Sigmoid colon (tissue), 7 donors: ENCODE measurements at places on chromosomes 2 and 18. TPM values are rescaled to one million over a fixed set of nuclear protein-coding genes. Genes with fewer than 3 reads are reported as not detected.

The HAUS1 gene
- polyA plus RNA-seq, result 26.8 TPM

The ACTG2 gene
- polyA plus RNA-seq, result 16.9 TPM

The SERPINB13 gene
- 0.01 TPM for polyA plus RNA-seq

The CAPN14 gene
- polyA plus RNA-seq, result not detected

The KCNS3 gene
- polyA plus RNA-seq, result 13.9 TPM

The DHRS9 gene
- polyA plus RNA-seq, result 150 TPM

The CYBRD1 gene
- polyA plus RNA-seq, result 42.6 TPM

GRCh38 chr2:119256582-119256921 lies 32.9 kb downstream of the STEAP3 start:
- no peak overlapping the region for H3K4me3 ChIP-seq
- no peaks in the 10 kb centered on the region for H3K36me3 ChIP-seq
- no peaks in the 10 kb centered on the region for H3K27me3 ChIP-seq
- DNase-seq, result no peak

- no peak for DNase-seq
- H3K4me1 ChIP-seq, result no peaks in the 10 kb centered on the region
- no peaks in the 10 kb centered on the region for H3K27me3 ChIP-seq
- no peak overlapping the region for H3K27ac ChIP-seq
These were observed 51.5 kb downstream of the HAUS1 start for GRCh38 chr18:46155641-46156051.

GRCh38 chr2:113341191-113341869 lies 62.6 kb upstream of the PAX8 start:
- no peak for DNase-seq
- H3K36me3 ChIP-seq, result no peaks in the 10 kb centered on the region
- no peaks in the 10 kb centered on the region for H3K4me1 ChIP-seq
- H3K4me3 ChIP-seq, result no peak overlapping the region
- H3K27me3 ChIP-seq, result no peaks in the 10 kb centered on the region
- no peak overlapping the region for H3K27ac ChIP-seq

DNA sequence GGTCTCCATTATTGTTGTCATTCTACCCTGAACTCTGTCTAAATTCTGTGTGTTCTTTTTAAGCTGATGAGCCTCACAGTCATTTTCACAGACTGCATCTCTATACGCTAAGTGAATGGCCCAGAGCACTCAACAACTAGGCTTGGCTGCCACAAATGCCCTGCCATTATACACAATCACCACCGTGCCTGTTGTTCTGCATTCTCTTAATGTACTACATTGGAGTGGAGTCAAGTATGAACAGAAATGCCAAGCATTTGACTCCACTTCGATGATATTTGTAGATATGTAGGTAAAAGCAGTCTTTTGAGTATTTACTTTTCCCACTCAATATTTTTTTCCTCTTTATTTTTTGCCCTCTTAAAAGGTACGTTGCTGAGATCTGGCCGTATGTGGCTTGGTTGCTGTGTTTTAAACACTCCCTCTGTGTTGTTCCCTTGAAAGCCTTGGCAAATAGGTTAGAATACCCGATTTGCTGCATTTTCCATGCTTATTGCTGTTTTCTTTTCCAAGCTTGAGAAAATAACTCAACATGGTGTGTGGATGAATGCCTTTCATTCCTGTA lies 36.2 kb upstream of the TMEFF2 start:
- H3K27ac ChIP-seq, result no peak overlapping the region
- no peak for DNase-seq
- H3K4me3 ChIP-seq, result no peak overlapping the region

- no peak overlapping the region for H3K27ac ChIP-seq
- no peak for DNase-seq
- no peaks in the 10 kb centered on the region for H3K36me3 ChIP-seq
These were observed 622.6 kb downstream of the EPHA4 start for GRCh38 chr2:220949466-220949865.

DNA sequence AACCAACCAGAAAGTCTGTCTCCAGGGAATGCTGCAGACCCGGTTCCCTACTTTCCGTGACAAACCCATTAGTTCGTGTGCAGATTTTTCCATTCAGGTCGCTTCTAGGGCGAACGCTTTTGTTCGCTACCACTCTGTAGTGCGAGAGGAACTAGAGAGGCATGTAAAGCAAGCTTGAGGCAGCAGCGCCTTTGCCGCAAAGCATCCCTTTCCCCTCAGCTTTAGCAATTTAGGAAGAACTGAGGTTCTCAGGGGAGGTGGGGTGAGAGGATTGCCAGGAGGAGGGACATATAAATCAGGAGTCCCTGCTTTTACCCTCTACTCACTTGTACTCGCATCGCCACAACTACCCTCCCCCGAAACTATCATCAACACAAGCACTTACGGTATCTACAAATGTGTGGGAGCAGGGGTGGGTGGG lies 748 bp upstream of the ZNF804A start:
- H3K4me1 ChIP-seq, result peaks cover 6% of the 10 kb centered on the region
- H3K27me3 ChIP-seq, result peaks cover 30% of the 10 kb centered on the region
- DNase-seq, result no peak
- no peaks in the 10 kb centered on the region for H3K36me3 ChIP-seq

DNA sequence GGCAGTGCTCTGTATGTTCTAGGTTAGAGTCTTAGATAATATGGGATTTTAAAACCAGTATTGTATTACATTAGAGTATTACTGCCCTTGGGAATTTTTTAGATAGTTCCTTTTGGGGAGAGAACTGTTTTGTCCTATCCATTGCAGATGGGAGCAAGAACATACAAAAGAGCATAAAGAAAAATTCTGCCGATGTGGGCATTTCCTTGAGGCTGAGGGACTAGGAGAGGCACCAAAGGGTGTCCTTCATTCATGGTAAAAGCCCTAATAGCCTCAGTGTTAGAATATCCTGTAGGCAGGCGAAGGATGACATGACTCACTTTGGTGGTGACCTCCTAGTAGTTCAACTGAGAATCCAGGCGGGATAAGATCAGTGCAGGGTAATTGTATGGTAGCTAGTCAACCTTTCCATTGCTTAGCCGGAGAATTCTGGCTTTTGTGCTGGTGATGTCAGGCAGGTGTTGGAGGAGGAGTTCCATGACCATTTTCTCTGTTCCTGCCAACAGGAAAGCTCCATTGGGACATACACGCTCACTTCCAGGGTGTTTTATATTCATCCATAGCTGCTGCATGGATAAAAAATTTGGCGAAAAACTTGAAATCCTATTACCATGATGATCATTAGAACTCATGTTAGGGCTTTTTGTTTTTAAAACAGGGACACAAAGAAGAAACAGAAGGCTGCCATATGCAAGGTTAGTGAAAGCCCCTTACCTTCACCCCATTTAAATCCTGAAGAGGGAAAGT lies 28.1 kb downstream of the EPAS1 start:
- H3K4me1 ChIP-seq, result peaks cover 34% of the 10 kb centered on the region
- no peak for DNase-seq
- H3K36me3 ChIP-seq, result no peaks in the 10 kb centered on the region
- H3K27me3 ChIP-seq, result no peaks in the 10 kb centered on the region

- DNase-seq, result no peak
- no peak overlapping the region for H3K27ac ChIP-seq
- no peaks in the 10 kb centered on the region for H3K36me3 ChIP-seq
- H3K4me3 ChIP-seq, result no peak overlapping the region
- H3K4me1 ChIP-seq, result peaks cover 10% of the 10 kb centered on the region
- peaks cover 76% of the 10 kb centered on the region for H3K27me3 ChIP-seq
These were observed 3.0 kb downstream of the ACOXL start for GRCh38 chr2:110735366-110735765.

GRCh38 chr2:99611034-99611433 lies 121.2 kb upstream of the REV1 start:
- no peaks in the 10 kb centered on the region for H3K36me3 ChIP-seq
- no peak for DNase-seq
- peaks cover 17% of the 10 kb centered on the region for H3K4me1 ChIP-seq
- no peak overlapping the region for H3K4me3 ChIP-seq

GRCh38 chr2:234290671-234291070 lies 206.2 kb downstream of the ARL4C start:
- H3K27ac ChIP-seq, result no peak overlapping the region
- no peaks in the 10 kb centered on the region for H3K4me1 ChIP-seq
- no peak overlapping the region for H3K4me3 ChIP-seq
- H3K36me3 ChIP-seq, result no peaks in the 10 kb centered on the region
- peak; percentile 72 for DNase-seq
- no peaks in the 10 kb centered on the region for H3K27me3 ChIP-seq

GRCh38 chr2:41836948-41837347 lies 210.9 kb upstream of the PKDCC start:
- peaks cover 11% of the 10 kb centered on the region for H3K4me1 ChIP-seq
- H3K4me3 ChIP-seq, result no peak overlapping the region
- no peaks in the 10 kb centered on the region for H3K27me3 ChIP-seq

- H3K27me3 ChIP-seq, result no peaks in the 10 kb centered on the region
- H3K4me3 ChIP-seq, result no peak overlapping the region
- no peak for DNase-seq
- H3K27ac ChIP-seq, result peak overlapping the region; percentile 92
- H3K36me3 ChIP-seq, result peaks cover 2% of the 10 kb centered on the region
These were observed 89.5 kb downstream of the COL6A3 start for GRCh38 chr2:237324405-237324831.

DNA sequence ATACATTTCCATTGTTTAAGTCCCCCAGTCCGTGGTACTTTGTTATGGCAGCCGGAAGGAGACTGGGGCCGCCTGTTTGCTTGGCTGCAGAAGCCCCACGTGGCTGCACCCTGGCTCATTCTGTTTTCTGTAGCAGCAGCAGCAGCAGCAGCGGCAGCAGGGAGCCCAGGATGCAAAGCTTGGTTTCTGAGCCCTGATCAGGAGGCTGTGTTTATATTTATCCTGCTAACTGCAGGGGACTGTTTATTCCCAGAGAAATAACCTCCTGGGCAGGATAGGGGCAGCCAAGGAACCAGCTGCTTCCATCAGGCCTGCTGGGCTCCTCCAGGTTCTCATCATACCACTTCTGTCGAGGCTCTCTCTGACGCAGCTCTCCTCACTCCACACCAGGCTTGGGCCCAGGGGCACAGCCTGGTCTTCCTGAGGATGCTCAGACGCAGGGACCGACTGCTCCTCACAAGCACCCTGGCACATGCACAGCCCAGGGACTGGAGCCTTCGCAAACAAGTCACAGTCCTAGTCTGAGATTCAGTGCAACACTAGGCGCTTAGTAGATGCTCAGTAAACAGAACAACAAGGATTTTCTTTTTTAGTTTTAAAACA lies 139.0 kb downstream of the MSH2 start:
- H3K27ac ChIP-seq, result no peak overlapping the region
- DNase-seq, result peak; percentile 41
- no peaks in the 10 kb centered on the region for H3K4me1 ChIP-seq
- H3K27me3 ChIP-seq, result no peaks in the 10 kb centered on the region

GRCh38 chr2:131004446-131005209 lies 88.6 kb downstream of the FAM168B start:
- no peak overlapping the region for H3K27ac ChIP-seq
- no peak overlapping the region for H3K4me3 ChIP-seq
- no peaks in the 10 kb centered on the region for H3K4me1 ChIP-seq
- DNase-seq, result no peak
- H3K27me3 ChIP-seq, result no peaks in the 10 kb centered on the region

- peak overlapping the region; percentile 5 for H3K27ac ChIP-seq
- DNase-seq, result peak; percentile 83
- no peaks in the 10 kb centered on the region for H3K4me1 ChIP-seq
- no peaks in the 10 kb centered on the region for H3K36me3 ChIP-seq
- H3K4me3 ChIP-seq, result no peak overlapping the region
These were observed 32.6 kb upstream of the E2F6 start for GRCh38 chr2:11498543-11499034.

- peaks cover 17% of the 10 kb centered on the region for H3K4me1 ChIP-seq
- H3K36me3 ChIP-seq, result no peaks in the 10 kb centered on the region
- H3K27ac ChIP-seq, result no peak overlapping the region
These were observed 8.7 kb downstream of the CYP26B1 start for GRCh38 chr2:72138921-72139381.

DNA sequence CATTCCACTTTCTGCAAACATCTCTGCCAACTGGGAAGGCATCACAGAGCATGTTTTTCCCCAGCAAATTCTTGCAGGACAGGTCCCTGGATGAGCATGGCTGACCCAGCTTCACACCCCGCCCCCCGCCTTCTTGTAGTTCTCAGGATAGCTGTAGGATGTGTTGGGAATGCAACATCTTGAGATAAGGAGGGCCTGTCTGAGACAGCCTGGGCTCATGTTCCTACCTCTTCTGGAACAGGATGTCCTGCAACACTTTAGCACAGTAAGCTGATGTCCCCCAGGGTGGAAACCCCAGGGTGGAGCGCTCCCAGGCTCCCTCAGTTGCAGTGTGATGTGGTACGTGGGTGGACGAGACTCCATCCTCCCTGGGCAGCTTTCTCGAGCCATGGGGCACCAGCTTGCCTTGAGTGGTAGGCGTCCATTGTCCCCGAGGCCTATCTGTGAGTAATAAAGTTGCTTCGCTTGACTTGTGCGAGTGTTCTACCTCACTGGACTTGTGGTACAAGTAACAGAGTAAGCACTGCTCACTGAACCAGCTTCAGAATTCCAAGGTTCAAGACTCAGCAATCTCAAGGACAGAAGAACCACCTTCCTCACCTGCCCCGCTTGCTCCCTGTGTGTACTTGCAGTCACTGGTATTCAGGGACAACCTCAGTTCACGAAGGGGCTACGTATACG lies 48.6 kb downstream of the EMX1 start:
- DNase-seq, result no peak
- no peaks in the 10 kb centered on the region for H3K27me3 ChIP-seq
- H3K27ac ChIP-seq, result no peak overlapping the region
- H3K4me3 ChIP-seq, result no peak overlapping the region
- H3K36me3 ChIP-seq, result no peaks in the 10 kb centered on the region

- no peaks in the 10 kb centered on the region for H3K4me1 ChIP-seq
- H3K27me3 ChIP-seq, result no peaks in the 10 kb centered on the region
- no peak for DNase-seq
- no peak overlapping the region for H3K4me3 ChIP-seq
These were observed 260.5 kb downstream of the CALCRL start for GRCh38 chr2:187187519-187187918.

DNA sequence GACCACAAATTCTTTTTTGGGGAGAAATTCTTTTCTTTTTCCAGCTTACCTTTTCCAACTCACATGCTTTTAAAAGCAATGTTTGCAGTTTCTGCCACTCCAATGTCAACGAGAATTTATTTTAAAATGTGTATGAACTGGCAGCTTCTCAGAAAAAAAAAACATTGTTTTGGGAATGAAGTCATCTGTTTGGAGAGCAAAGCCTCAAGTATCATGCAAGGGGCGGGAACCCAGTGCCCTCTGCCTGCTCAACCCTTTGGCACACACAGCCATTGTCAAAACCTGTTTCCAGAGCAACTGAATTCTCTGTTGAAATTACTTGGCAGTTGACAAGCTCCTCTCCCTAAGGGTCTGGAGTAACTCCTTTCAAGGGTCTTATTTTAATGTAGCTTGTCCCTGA lies 128.5 kb downstream of the QPCT start:
- no peaks in the 10 kb centered on the region for H3K27me3 ChIP-seq
- no peak for DNase-seq
- no peaks in the 10 kb centered on the region for H3K36me3 ChIP-seq
- H3K27ac ChIP-seq, result no peak overlapping the region
- H3K4me3 ChIP-seq, result no peak overlapping the region
- H3K4me1 ChIP-seq, result peaks cover 27% of the 10 kb centered on the region
